GM12892 (cell line): ENCODE measurements at places on chromosomes 5 and 9.

GRCh38 chr5:8429778-8430758 lies 561.1 kb downstream of the MTRR start:
- no peak for DNase-seq

- DNase-seq = no peak
These were observed 640.9 kb downstream of the SEMA5A start for GRCh38 chr5:8905021-8905420.

- DNase-seq = no peak
These were observed 219.3 kb downstream of the CEMIP2 start for GRCh38 chr9:71549023-71549422.

- no peak for DNase-seq
These were observed 109.8 kb upstream of the TARS1 start for GRCh38 chr5:33330992-33331391.

- no peak for DNase-seq
These were observed 241.4 kb downstream of the ARHGAP26 start for GRCh38 chr5:143011585-143011984.

GRCh38 chr9:135307300-135307699 lies 172.3 kb upstream of the PPP1R26 start:
- DNase-seq = no peak

DNA sequence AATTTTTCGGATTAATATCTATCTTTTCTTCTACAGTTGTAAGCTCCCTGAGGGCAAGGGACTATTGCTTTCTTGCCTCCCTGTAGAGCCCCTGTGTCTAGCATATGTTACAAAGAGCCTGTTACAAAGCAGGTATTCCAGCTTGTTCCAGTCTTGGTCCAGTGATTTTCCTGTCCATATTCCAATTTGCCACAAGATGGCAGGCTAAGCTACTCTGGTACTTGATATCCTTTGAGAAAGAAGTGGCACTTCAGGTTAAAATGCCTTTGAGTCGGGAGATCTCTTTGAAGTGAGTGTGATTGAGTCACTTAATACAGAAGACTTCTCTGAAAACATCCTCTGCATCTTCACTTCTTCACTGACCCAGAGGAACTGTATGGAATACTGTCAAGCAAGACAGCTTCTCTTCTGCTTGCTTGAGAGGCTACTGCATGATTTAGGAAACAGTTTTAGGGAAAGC lies 24.5 kb downstream of the CAVIN4 start:
- no peak for DNase-seq

DNA sequence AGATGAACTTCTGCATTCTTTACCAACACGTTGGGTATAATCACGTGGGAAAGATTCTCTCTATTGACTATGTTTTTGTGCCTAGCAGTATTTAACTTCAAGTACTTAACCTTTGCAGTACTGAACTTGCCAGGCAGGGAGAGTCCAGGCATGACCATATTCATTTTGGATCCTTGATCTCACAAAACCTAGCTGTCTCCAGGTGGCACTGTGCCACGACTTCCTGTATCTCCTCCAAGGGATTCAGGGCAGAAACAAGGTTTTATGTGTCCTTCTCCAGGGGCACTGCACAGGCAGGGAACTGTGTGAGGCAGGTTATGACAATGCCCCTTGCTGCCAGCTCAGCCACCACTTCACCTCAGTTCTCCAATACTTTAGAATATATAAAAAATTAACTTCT lies 11.7 kb upstream of the IFNA5 start:
- DNase-seq = no peak

- no peak for DNase-seq
These were observed 60.6 kb upstream of the IQGAP2 start for GRCh38 chr5:76342474-76342873.
